ENCODE measurements at places on chromosomes 2 and 18.

- no peak for DNase-seq
Measured at GRCh38 chr2:6827566-6828298, 38.0 kb downstream of the CMPK2 start.

GRCh38 chr2:234852941-234853340, 98.9 kb upstream of the SH3BP4 start:
- DNase-seq, result no peak

- DNase-seq, result no peak
Measured at GRCh38 chr2:109348190-109348589, 219.2 kb downstream of the SH3RF3 start.

- DNase-seq, result peak; percentile 51
Measured at GRCh38 chr2:70948337-70949003, 12.8 kb downstream of the ATP6V1B1 start.

DNA sequence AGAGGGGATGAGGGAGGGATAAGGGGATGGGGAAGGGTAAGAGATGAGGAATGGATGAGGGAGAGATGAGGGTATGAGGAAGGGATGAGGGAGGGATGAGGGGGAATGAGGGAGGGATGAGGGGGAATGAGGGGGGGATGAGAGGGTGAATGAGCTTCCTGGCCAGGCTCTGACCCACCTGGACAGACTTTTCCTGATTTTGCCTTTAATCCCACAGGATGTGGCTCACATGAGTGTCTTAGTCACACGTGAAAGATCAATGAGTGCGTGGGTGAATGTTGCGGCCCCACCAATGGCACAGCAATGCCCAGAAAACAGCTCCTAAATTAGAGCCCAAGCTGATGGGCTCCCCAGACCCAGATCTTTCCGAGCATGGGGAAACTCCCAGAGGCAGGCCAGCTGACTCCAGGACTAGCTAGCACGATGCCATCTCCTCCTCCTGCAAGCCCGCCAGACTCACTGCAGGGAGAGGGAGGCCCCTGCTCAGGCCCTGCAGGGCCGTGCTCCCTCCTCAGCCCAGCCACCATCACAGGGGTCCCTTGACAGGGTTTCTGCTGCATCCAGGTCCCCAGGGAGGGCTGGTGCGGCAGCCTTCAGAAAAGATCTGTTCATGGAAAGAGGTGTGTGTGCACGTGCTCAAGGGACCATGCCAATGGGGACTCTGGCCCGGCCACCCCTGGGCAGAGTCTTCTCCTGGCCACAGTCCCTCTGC, 41.4 kb downstream of the AQP12A start:
- no peak for DNase-seq

DNA sequence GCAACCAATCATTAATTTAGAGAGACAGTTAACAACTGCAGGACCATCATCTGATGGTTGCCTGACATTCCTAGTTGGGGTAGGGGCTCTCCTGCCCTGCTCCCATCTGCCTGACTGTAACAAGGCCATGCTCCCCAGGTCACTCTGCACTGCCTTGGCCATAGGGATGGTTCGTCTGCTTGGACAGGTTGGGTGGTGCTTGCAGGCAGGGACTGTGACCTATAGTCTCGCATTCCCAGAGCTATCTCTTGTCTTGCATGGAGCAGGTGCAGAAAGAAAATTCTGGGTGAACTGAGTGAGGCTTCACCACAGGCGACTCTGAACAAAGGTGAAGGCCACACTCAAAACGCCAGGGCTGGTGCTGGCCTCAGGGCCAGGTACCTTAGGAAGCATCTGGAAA, 64.7 kb downstream of the EMILIN2 start:
- DNase-seq, result no peak

DNA sequence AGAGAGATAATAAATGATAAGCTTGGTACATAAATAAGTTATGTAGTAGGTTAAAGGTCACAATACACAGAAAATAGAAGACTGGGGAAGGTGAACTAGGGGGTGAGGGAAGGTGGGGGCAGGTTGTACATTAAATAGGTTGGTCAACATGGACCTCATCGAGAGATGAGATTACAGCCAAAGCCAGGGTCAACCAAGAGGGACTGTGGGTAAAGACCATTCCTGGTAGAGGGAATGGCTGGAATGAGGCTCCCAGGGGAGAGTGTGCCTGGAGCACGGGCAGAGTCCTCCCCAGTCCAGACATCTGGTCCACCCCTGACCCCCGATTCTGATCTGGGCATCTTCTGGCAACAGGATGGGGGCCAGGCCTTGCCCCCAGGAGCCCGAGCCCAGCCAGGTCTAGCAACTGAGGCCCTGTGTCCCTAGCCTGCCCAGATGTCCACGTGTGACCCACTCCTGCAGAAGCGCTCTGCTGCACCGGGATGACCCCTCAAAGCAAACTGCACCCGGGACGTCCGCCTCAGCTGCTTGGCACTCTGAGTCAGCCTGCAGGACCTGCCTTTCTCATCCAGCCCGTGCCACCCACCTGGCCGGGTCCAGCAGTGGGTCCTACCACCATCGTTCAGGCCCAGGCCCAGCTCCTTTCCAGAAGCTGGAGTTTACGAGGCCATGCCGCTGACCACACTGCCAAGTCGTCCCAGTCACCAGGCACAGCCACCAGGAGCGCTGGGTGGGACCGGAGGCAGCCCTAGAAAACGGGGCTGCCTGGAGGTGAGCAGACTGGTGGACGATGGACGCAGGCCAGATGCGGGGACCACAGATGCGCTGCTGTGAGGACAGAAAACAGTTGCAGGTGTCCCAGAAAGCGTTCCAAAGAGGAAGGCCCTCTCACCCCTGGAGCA, 56.2 kb upstream of the ID2 start:
- DNase-seq, result no peak

- no peak for DNase-seq
Measured at GRCh38 chr2:150389447-150389846, 98.0 kb downstream of the RND3 start.

- DNase-seq, result no peak
Measured at GRCh38 chr2:151655663-151656398, 78.4 kb downstream of the NEB start.

DNA sequence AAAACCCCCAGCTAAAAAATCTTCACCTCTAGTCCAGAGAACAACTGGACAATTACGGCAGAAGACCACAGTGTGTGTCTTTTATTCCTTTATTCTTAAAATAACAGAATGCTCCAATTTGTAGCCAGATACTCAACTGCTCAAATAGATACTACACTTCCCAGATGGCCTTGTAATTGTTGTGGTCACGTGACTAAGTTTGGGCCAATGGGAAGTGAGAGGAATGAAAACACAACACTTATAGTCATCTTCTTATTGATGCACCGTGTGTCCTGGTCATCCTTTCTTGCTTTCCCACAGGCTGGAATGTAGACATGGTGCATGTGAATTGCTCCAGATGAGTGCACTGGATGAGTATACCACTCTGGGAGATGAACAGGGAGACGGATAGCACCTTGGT, 145.1 kb downstream of the CDC42EP3 start:
- no peak for DNase-seq

GRCh38 chr2:231110551-231110950, 14.3 kb downstream of the HTR2B start:
- DNase-seq, result no peak

DNA sequence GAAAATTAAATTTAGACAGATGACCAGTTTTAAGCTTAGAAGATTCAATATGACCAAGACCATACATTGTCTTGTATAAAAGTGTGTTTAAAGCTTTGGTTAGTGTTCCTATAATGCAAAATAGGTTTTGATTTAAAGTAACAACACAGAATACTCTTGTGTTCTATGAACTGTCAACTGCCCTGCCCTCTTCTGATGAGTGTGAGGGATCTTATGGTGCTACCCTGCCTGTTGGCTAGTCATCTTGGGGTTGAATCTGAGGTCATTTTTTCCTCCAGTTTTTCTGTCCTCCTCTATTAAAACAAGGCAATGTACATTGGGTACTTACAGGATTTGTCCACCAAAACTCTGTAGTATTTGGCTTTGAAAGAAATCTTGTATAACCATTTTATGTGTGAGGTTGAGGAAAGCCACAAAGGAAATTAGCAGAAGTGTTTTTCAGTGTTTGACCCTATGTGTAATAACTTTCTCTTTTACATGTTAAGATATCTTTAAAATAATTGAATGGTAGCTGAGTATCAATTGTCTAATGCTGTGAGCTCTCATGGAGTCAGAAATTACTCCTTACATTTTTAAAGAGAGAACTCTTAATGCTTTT, 129.1 kb downstream of the SPTBN1 start:
- no peak for DNase-seq

DNA sequence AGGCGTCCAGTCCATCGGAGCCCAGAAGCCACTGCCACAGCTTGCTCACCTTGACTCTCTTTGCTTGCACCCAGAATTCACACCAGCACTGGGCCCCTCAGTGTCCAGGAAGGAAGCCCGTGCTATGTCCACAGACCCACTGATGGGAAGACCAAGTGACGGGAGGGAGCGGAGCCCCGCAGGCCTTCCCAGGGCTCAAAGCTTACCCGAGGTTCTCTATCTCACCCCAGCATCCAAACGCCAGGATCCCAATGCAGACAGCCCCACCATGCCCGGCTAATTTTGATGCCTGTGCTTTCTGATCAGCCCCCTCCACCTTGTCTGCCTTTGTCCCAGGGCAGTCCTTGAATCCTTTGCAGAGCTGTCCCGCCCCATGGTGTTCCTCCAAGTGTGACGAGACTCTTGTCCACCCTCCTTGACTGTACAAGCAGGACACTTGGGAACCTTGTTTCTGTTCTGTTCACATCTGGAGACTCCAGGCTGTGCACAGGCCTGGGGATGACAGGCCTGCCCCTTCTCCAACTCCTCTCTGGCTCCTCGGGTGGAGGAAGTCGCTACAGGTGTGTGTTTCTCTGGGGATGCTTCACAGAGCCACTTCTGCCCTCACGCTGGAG, 12.0 kb downstream of the NPPC start:
- DNase-seq, result no peak

GRCh38 chr2:39741871-39742270, 37.2 kb downstream of the THUMPD2 start:
- no peak for DNase-seq

- DNase-seq, result no peak
Measured at GRCh38 chr2:55048508-55049042, 1.7 kb downstream of the RTN4 start.

DNA sequence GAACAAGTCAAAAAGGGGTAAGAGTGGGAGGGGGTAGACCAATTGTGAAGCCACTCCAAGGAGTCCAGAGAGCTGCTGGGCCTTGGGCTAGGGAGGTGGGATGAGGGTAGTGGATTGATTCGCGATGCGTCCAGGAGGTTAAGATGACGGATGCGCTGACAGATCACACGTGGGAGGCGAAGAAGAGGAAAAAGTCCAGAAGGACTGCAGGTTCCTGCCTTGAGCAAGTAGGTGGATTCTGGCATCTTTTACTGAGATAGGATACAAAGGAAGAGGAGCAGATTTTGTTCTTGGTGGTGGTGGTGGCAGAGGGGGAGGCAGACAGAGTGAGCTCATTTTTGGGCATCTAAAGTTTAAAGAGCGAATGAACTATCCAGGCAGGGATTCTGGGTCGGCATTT, 76.5 kb downstream of the KCTD1 start:
- DNase-seq, result no peak

DNA sequence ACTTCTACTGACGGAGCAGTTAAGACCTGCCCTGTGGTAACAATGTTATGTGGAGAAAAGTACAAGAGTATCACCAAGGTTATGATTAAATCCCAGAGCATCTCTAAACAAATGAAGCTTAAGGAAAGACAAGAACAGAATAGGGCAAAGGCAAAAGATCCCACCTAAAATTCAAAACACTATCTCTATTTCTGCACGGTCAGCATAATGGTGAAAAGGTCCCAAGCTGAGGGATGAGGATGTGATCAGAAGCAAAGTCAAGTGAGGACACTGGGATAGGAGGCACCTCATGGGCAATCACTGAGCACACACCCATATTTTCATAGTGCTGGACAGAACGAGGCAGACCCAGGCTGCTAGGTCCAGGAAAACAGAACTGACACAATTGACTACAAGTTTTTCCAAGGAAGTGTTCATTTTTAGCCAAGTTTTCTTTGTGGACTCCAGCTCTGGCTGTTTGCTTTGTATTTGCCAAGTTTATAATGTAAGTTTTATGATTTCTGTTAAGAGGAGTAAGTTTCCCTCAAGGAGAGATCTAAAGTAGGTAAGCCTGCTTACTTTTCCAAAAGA, 77.8 kb downstream of the NCKAP5 start:
- no peak for DNase-seq

GRCh38 chr2:33160191-33160590, 213.4 kb downstream of the LTBP1 start:
- DNase-seq, result no peak

- DNase-seq, result no peak
Measured at GRCh38 chr18:13549880-13550232, 176.5 kb downstream of the FAM210A start.

- DNase-seq, result no peak
Measured at GRCh38 chr2:173231465-173231864, 123.2 kb upstream of the CDCA7 start.

GRCh38 chr18:21489119-21489750, 111.3 kb downstream of the ESCO1 start:
- DNase-seq, result no peak

DNA sequence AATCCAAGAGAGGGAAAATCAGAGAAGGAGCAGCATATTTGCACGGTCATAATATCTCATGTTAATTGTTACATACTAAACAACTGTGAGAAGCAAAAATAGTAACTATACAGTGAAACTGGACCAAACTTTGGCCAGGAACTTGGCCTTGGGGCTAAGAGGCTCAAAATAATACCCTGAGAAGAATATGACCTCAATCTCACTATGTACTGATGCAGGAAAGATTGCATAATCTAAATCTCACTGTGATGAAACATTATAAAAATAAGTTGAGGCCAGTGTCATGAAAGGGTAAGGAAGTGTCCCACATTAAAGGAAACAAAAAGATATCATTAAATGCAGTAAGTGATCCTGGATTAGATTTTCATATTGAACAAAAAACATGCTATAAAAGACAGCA, 36.5 kb downstream of the ZRANB3 start:
- DNase-seq, result no peak

GRCh38 chr2:184756885-184757284, 158.6 kb downstream of the ZNF804A start:
- no peak for DNase-seq

DNA sequence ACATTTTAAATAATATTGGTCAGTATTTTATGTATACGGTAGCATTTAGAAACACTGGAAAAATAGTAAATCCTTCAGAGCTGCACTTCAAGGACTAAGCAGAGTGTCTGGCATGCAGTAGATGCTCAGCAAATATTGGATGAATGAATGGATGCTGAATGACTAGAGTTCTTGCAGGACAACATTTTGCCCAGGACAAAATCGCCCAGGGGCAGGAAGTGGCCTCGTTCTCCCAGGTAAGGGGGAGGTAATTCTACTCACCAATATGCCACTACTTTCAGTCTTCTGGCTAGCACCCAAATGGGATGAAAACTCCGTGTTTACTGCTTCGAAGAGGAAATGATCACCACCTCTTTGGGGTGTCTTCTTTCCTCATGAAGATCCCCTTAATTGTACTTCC, 4.0 kb upstream of the DGUOK start:
- no peak for DNase-seq

- peak; percentile 42 for DNase-seq
Measured at GRCh38 chr2:71071681-71072398, 3.4 kb downstream of the NAGK start.

DNA sequence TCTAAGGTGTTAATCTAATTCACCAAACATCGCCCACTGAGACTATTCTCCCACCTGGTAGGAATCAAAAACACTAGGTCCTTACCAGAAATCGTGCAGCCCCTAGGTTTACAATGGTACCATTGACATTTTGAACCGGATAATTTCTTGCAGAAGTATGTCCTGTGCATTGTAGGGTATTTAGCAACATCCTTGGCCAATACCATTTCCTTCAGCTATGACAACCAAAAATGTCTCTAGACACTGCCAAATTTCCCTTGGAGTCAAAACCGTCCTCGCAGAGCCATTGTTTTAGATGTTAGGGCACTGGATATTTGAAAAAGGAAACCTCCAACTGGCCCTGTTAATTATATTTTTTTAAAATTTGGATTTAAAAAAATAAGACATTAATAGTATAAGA, 3.8 kb downstream of the VPS54 start:
- no peak for DNase-seq

Measured in activated T-helper 1 cell treated with Interleukin-2 at 50 U/mL for 16 hours (primary cell).